A673 (cell line): ENCODE measurements at places on chromosomes 12 and 14. TPM values are rescaled to one million over a fixed set of nuclear protein-coding genes. Genes with fewer than 3 reads are reported as not detected.

Gene C12orf56
- not detected in 2 replicates for total RNA-seq

Gene RFX4
- not detected in 2 replicates for total RNA-seq

Gene GPR132
- total RNA-seq: not detected in 2 replicates

Gene INHBC
- total RNA-seq: not detected in 2 replicates

Gene NRXN3
- total RNA-seq: 0.17 and 0.21 TPM in 2 replicates

Gene PLEKHA5
- total RNA-seq: 14.0 and 17.7 TPM in 2 replicates

Gene CLEC2A
- not detected in 2 replicates for total RNA-seq

Gene LRP1-AS
- not detected in 2 replicates for total RNA-seq

Gene CIDEB
- total RNA-seq: 0.42 TPM in 1 of 2 replicates, not detected in the other

Gene TEX52
- 0.44 TPM in 1 of 2 replicates, not detected in the other for total RNA-seq

Gene METTL1
- total RNA-seq: 51.0 and 55.6 TPM in 2 replicates

Gene SYNDIG1L
- not detected in 2 replicates for total RNA-seq

Gene CLMN
- total RNA-seq: 8.6 and 12.2 TPM in 2 replicates

Gene TAS2R19
- 4.8 and 5.2 TPM in 2 replicates for total RNA-seq
